ENCODE measurements at places on chromosomes 2 and 18.

- no peak for DNase-seq
These were observed 10.8 kb downstream of the AGFG1 start for GRCh38 chr2:227482638-227483340.

DNA sequence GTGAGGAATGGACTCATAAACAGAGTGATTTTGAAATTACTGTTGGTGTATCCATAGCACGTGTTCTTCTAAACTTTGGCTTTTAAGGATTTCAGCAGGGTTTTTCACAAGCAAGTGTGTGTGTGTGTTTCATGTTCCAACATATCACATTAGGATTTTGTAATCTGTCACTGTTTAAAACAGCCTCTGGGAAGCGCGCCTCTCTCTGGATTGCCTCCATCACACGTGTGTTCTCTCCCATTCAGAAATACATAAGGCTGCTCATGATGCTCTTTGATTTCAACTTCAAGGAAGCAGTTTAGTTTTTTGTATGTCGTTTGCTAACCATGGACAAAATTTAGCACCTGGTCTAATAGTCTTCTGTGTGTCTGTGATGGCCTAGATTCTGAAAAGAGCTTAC lies 370.4 kb downstream of the MTX2 start:
- DNase-seq = no peak

DNA sequence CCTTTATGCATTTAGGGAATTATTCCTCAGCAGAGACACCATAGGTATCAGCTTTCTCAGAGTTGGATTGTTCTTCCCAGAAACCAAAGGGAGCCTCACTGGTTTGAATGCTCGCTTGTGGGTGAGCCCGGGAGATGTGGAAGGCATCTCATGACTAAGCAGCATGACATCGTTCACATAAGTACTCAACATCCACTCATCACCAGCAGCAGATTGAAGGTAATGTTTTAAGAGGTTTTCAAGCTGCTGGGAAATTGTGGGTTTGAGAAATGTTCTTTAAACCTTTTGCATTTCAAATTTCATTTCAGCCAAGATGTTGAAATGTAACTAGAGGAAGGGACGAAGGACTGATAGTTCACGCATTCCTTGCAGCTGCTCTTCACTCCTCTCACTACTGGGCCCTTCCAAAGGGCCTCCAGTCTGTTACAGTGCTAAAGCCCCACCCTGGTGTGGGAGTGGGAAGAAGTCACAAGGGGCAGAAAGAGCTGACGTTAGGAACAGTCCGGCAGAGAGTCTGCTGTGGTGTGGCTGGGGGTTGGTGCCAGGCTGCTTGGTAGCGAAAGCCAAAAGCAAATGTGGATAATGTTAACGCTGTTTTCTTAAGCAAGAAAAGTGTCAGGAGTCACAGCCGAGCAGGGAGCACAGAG lies 324.5 kb upstream of the EPHA4 start:
- no peak for DNase-seq

- no peak for DNase-seq
These were observed 62.0 kb downstream of the LTBP1 start for GRCh38 chr2:33008716-33009115.

GRCh38 chr2:173122936-173123335 lies 47.3 kb downstream of the MAP3K20 start:
- no peak for DNase-seq

GRCh38 chr2:62717503-62718081 lies 12.1 kb downstream of the EHBP1 start:
- DNase-seq = no peak

DNA sequence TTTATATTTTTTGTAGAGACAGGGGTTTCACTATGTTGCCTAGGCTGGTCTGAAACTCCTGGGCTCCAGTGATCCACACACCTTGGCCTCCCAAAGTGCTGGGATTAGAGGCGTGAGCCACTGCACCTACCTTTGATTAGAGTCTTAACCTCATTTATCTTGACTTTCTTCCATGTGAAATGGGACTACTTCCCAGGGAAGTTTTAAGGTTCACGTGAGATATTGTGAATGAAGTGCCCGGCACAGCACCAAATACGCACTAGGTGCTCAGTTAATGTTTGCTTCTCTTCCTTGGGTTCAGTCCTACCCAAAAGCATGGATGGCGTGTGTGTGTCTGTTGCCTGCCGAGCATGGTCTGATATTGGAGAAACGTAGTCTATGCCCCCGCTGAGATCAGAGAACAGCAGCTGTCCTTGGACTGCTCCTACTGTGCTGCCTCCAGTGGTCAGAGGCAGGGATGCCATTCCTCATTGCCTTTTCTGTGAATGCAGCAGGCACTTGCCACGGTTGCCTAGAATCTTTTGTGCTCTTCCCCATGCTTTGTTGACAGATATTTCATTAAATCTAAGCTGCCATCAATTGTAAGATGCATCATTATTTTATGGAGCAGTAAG lies 12.3 kb upstream of the TFCP2L1 start:
- peak; percentile 48 for DNase-seq

DNA sequence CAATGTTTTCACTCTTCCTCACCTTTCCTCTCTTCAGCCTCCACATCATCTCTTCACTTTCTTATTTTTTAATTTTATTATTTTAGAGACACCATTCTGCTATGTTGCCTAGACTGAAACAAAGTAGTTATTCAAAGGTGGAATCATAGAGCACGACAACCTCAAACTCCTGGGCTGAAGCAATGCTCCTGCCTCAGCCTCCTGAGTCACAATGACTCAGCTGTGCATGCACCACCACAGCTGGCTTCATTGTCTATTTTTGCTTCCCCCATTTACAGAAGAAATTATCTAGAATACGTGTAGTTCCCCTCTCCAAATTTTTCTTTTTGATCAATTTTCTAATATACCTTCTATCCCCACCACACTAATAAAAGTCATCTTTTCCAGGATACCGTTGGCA lies 911.5 kb upstream of the SOX11 start:
- DNase-seq = no peak

DNA sequence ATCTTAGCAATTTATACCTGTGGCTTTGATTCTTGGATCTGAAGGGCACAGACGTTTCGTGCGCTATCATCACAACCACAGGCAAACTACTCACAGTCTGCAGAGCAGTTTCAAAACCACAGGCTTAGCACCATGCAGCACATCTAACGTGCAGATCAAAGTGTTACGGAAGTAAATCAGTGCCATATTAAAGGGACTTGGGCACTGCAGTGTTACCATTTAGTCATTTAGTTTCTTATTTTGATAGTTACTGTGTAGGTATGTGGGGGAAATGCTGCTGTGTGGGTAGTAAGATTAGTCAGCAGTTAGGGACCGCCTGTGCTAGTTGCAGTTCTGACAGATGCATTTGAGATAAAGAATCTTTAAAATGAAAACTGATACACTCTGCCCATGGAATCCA lies 384.0 kb downstream of the NBAS start:
- DNase-seq = no peak

- no peak for DNase-seq
These were observed 616.0 kb downstream of the FBXO15 start for GRCh38 chr18:73531601-73532000.

DNA sequence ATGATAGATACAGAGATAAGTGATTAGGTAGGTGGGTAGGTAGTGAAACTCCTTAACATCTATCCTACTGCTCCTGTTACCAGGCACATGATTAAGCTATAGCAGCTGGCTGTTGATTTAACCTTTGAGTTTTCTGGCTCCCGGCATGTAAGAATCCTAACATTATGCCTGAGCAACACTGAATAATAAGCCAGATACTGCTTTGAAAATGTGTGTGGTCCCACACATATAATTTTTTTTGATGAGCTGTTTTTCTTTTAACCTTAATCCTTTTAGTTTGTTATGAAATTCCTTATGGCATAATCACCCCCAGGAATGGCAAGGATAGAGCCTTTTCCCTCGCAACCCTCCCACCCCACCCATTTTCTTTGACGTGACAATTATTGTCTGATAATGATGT lies 104.2 kb upstream of the NEUROD1 start:
- DNase-seq = no peak

DNA sequence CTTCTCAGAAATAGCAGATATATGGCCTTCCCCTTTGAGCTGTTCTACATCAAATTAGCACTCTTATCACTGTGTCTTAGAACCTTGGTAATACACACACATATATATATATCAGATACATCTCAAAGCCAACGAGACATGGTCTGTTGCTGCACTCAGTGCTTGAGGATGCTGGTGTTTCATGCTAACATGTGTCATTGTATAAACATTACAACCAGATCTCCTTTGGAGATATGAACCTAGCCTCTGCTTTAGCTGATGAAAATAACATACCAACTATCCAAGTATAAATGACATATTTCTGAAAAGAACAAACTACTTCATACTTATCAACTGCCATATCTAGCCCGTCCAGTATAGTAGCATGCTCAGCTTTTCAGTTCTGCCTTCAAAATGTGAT lies 226.7 kb upstream of the HNRNPA3 start:
- no peak for DNase-seq

DNA sequence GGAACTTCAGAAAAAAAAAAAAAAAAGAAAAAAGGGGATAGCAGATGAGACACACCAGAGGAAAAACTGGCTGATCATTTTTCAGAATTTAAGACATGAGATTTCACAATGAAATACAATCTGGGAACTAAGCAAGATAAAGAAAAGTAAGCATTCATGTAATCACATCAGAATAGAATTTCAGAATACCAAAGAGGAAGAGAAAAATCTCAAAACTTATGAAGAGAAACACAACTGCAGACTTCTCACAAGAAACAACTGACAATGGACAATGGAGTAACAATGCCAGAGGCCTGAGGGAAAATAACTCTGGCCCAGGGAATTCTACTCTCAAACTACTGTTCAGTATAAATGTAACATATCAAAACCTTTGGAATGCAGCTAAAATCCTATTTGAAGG lies 13.2 kb upstream of the RRM2 start:
- no peak for DNase-seq

- DNase-seq = no peak
These were observed 153.2 kb downstream of the RTP5 start for GRCh38 chr2:242022550-242023290.

- DNase-seq = no peak
These were observed 178.8 kb downstream of the ICOS start for GRCh38 chr2:204115137-204116056.

DNA sequence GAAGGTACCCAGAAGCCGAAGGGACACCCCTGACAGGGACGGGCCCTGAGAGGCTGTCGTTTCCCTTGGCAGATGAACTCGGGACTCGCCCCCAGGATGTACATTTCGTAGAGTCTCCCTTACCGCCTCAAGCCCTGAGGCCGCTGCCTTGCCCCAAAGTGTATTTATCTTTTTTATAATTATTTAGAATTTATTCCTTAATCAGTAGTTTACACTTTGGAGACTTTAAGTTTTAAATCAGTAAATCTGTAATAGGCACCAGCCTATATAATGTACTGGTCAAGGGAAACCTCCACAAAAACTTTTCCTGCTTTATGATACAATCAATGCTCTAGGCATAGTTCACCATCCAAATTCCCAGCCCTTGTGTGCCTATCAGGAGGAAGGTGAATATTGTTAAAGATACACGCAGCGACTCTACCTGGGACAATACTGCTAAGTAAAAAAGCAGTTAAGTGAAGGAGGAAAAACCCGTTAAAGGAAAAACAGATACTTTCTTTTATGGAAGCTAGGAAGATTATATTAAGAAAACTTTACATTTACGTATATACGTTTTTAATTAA lies 848 bp downstream of the VRK2 start:
- DNase-seq = no peak

DNA sequence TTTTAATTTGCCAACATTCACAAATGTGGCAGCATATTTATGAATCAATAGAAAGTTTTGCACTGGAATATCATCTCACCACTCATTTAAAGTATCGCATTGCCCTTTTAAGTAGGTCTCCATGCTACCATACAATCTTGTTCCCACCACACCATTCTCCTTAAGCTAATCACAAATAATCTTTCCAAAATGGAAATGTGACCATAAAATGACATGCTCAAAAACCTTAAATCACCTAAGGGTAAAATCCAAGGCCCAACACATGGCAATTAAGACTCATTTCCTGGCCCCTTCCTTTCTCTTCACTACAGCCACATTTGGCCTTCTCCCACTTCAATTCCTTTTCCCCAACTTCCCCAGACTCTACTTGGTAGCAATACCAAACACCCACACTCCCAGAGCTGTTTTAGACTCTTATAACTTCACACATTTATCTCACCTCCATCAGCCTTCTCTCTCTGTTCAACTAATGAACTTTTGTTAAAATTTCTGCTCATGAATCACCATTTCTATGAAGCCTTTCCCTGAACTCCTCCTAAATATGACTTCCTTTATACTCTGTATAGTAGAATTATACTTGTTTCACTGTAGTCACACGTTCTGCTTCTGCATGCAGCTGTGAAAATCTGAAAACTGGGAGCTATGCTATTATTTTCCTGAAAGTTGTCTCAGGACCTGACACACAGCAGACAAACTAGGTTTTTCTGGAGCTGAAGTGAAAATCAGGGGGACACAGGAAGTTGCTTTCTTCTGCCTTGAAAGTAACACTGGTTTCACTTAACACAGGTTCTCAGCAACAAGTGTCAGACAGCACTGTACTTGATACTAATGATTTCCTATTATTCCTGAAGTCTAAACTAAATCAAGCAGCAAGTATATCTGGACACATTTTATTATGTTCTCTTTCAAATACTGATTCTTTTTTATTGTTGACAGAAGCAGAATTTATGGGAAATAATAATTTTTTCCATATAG lies 303.9 kb downstream of the ZEB2 start:
- DNase-seq = no peak

GRCh38 chr18:60996326-60996725 lies 336.9 kb upstream of the CDH20 start:
- no peak for DNase-seq

GRCh38 chr2:177014946-177015345 lies 197.6 kb upstream of the HNRNPA3 start:
- no peak for DNase-seq

- DNase-seq = no peak
These were observed 23.6 kb downstream of the SPHKAP start for GRCh38 chr2:228157841-228158240.

DNA sequence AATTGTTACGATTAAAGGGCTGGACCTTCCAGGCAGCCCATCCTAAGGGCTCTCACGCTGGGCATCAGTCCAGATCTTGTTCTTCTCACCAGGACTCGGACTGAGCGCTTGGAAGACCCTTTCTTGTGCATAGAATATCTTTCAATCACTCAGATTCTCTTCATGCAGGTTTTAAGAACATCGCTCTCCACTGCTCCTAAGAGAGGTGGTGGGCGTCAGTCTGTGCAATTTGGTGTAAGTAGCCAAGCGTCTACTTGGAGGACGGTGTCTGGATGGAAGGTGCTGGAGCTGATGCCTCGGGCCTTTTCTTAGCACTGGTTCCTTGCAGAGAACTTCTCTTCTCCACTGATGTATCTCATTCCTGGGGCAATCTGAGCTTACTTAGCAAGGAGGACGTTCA lies 68.7 kb downstream of the ASB1 start:
- DNase-seq = no peak

DNA sequence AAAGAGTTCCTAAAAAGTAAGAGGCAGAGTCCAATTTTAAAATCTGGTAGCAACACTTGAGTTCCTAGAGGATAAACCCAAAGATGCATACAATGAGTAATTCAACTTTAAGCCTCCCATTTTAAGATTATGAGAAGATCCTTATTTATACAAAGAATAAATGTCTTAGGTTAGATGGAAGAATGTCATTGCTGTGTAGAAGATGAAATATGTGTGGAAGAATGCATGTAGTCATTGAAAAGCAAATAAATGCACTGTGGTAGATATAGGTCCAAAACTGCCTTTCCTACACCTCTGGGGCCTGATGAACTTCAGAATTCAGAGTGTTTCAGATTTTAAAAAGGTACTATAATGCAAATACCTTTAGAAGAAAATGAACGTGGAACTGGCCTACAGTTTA lies 58.7 kb upstream of the LRP1B start:
- DNase-seq = no peak
